ENCODE measurements at places on chromosomes 5 and 9. TPM values are rescaled to one million over a fixed set of nuclear protein-coding genes. Genes with fewer than 3 reads are reported as not detected.

SLC25A2 gene
- total RNA-seq: not detected

ELOVL7 gene
- total RNA-seq: 1.4 TPM

PCDHA7 gene
- not detected for total RNA-seq

SLC6A19 gene
- total RNA-seq: not detected

KCNV2 gene
- not detected for total RNA-seq

SLC34A1 gene
- not detected for total RNA-seq

SAPCD2 gene
- total RNA-seq: 0.39 TPM

PCDHGC4 gene
- total RNA-seq: 1.4 TPM

ENTPD8 gene
- not detected for total RNA-seq

DNA sequence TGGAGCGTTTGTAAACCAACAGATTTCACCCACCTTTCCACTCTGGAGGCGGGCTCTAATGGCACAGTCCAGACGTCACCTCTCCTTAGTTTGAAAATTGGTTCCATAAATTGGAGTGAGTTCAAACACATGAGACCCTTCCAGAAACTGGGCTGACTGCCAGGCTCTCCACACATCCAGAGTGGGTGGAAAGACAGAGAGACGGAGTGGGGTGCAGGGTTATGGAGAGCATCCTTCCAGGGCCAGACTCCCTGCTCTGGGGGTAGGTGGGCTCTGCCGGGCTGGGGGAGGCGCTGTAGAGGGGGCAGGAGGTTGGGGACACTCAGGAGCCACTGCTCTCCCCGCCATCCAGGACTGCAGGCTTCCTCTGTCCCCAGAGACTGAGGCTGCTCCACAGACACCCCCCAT is 104.7 kb upstream of the PHYKPL start:
- peak; percentile 14 for DNase-seq

GRCh38 chr5:138963763-138964371 is 88.7 kb upstream of the LRRTM2 start:
- DNase-seq: no peak

DNA sequence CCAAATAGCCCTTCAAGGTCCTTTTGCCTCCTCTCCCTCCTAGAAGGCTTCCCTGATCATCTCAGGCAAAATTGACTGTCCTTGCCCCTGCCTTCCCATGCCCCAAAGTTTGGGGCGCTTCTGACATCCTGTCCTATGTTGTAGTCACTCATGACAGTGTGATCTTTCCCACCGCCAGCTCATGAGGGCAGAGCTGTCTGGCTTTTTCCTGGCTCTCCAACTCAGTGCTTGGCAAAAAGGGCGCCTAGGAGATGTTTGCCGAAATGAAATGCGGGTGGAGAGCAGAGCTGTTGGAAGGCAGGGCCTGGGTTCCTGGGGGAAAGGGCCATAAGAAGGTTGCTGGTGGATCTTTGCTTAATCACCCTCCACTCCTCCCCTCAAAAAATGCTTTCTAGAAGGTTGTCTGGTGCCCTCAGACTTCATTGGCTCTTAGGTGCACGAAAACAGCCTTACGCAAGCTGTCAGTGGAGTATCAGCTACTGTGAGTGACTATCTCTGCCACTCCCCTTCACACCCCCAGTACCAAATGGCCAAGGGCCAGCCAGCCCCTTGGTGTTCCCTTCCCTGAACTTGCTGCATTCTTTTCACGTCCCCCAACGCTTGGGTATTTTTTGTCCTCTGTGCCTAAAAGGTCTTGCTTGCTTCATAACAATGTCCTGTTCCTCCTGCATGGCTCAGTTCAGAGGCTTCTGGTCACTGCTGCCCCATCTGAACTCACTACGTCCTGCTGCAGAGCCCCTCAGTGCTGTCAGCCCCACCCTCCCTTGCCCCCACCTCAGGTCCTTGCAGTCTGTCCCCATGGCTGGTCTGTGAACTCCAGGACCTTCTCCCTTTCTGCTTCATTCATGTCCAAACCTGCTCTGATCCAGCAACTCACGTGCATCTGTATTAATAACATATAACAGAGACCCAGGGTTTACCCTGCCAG is 2.6 kb upstream of the SLC25A51 start:
- DNase-seq: no peak

DNA sequence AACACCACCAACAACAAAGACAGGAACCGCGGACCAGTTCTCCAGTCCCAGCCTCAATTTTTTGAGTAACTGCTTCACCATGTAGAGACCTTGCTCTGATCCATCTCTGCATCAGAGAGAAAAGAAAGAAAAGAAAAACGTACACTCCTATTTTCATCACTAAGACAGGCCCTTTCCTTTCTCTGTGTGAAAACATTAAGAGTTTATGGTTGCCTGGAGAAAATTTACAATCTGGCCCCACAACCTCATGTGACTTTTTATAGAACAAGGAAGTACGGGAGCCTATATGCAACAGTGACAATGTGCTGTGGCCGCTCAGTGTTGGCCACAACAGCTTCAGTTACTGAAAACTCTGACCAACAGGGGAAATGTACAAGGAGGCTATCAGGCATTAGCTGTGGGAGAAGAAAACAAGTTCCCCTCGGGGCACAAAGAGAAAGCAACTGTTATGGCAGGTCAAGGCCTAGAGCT is 272.9 kb upstream of the PTGER4 start:
- DNase-seq: no peak

DNA sequence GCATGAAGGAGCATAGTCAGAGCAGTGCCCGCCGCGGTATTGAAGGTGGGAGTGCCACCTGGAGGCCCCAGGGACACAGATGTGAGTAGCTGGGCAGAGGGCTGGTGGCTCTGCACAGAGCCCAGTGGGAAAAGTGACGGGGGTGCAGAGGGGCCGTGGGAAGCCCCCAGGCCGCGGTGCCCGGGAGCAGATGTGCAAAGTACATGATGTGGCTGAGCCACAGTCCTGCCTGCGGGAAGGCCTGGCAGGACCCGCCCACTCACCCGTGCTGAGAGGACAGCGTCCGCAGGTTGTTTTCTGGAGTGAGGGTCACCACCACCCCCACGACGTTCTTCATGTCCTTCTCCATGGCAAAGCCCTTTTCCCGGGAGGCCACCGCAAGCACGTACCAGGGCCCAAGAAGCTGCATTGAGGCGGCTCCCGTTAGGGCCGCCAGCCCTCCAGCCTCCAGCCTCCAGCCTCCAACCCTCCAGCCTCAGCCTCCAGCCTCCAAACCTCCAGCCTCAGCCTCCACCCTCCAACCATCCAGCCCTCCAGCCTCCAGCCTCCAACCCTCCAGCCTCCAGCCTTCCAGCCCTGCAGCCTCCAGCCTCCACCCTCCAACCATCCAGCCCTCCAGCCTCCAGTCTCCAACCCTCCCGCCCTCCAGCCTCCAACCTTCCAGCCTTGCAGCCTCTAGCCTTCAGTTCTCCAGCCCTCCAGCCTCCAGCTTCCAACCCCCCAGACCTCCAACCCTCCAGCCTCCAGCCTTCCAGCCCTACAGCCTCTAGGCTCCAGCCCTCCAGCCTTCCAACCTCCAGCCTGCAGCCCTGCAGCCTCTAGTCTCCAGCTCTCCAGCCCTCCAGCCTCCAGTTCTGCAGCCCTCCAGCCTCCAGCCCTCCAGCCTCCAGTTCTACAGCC is 914 bp downstream of the LCN6 start:
- DNase-seq: peak; percentile 19

GRCh38 chr5:28084069-28084468 is 1045.7 kb upstream of the CDH9 start:
- no peak for DNase-seq

- no peak for DNase-seq
Measured at GRCh38 chr5:6029811-6030271, 348.5 kb downstream of the MED10 start.

DNA sequence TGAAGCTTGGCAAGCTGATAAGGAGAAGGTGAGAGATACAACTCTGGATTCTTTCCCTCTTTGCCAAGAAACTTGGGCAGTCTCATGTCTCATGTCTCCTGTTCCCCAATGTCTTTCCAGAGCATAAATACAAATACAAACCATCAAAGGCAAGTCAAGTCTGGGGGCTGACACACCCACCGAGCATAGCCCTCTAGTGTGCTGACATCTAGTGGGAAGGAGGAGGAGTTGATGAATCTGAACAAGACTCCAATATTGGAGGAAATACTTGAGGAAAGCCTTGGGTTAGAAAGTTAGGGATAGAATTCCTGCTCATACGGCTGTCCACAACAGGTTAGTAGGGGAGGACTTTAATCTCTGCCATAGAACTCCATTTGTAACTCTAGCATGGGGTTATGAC is 8.6 kb downstream of the MLANA start:
- no peak for DNase-seq

DNA sequence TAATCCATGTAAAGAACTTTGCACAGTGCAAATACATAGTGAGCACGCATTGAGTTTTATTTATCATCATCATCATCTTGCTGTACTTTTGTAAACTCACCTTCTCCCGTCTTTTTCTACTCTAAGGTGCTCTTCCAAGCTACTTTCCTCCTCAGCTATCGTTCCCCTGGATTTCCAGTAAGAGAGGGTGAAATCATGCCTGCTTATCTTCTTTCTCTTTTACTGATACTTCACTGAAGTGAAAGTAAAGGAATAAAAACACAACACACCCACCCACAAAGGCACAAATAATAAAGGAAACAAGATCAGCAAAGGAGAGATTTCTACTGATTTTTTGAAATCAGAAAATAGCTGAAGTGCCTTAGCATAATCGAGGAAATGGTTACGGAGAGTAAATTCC is 509.9 kb downstream of the RAB3C start:
- DNase-seq: no peak

- DNase-seq: no peak
Measured at GRCh38 chr5:60339691-60340201, 360.2 kb downstream of the DEPDC1B start.

DNA sequence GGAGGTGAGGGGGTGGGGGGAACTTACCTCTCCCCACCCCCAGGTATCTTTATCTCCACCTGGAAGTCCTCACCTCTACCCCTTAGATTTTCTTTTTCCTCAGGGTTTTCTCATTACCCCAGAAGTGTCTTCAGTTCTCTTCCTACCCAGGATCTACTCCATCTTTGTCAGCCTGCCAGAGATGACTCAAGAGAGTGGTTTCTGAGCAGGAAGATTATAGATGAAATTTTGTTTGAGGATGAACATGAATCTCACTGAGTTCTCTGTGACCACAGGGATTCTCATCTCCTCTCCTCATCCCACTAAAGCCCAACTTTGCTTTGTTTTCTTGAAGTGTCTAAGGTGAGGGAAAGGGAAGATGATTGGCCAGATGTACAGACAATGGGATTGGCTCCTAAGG is 5.2 kb upstream of the HINT2 start:
- DNase-seq: no peak

DNA sequence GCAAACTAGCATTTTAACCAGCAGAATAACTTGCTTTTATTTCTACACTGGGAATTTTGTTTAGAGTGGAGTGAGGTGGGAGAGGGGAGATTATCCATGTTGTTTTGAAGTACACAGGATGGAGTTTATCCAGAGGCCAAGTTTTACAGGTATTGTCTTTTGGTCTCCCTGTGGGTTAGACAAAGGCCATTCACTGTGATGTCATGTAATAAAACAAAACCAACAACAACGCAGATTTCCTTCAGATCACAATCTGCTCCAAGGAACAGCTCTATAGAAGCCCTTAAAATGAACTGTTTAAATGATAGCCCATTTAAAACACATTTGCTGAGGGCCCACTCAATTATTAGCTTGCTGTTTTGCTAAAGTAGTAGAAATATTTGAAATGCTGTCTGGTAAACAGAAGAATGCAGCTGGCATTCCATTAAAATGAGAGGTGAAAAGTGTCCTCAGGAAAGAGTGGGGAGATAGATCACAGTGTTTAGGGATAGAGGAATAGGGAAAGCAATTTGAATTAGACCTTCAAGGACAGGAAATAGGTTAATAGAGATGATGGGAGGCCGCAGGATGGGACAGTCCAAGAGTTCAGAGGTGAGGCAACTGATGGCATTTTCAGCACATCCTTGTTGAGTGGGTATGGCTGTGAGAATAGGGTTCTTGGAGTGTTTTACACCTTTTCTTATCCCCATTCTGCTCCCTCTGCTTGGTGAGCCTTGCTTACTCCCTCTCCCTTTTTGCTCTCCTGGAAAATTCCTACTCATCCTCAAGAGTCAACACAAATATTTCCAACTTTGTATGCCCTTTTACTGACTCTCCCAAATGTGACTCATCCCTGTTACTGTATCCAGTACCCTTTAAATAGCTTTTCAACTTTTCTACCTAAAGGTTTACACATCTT is 140.1 kb upstream of the NR3C1 start:
- no peak for DNase-seq

GRCh38 chr5:135402031-135402430 is 3.0 kb upstream of the MACROH2A1 start:
- DNase-seq: no peak

- DNase-seq: no peak
Measured at GRCh38 chr9:89465001-89465451, 32.9 kb downstream of the SEMA4D start.

GRCh38 chr9:128877852-128878251 is 3.9 kb downstream of the KYAT1 start:
- no peak for DNase-seq

- no peak for DNase-seq
Measured at GRCh38 chr9:34272101-34272541, 56.9 kb downstream of the KIF24 start.

DNA sequence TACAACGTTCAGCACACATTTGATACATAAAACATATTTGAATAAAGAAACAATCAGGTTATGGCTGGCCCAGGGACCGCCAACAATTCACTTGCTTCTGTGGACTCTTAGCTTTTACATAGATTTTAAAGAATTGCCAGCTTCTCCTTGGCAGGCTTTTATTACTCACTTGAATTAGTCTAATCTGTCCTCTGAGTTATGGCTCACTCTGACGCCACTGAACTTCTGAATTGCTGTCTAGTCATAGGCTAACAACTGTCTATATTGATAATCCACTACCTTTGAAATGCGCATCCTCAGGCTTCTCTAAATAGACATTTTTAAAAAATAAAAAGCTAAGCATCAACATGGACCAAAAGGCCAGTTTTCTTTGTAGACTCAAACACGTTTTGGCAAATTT is 317.4 kb upstream of the SGCD start:
- DNase-seq: no peak

GRCh38 chr9:99197124-99197630 is 24.6 kb downstream of the ALG2 start:
- DNase-seq: no peak

Data from left cardiac atrium (tissue), 4 donors.